NK-92 treated with Interleukin-12 subunit alpha and Interleukin-12 subunit beta, amount 100 ng/mL, for 24 hours (cell line): ENCODE measurements at places on chromosomes 1 and 21.

DNA sequence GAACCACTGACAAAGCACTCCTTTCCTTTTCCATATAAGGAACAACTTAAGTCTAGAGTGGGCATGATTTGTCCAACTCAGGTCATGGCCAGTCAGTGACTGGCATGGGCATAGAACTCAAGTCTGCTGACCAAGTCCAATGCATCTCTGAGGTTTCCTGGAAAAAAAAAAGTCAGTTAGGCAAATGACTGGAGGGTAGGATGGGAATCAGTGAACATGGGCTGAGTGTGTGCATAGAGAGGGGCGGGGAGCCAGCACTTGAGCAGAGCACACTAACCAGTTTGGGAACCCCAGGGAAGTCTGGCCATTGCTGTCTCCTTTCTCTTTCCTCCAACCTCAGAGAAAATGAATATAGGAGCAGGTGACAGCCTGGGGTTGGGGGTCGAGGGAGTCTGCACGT lies 53.6 kb upstream of the FMOD start:
- no peak for DNase-seq

- DNase-seq: no peak
Measured at GRCh38 chr1:226920446-226920894, 19.6 kb upstream of the COQ8A start.

GRCh38 chr1:51941528-51941927 lies 49.0 kb downstream of the RAB3B start:
- no peak for DNase-seq

- peak; percentile 61 for DNase-seq
Measured at GRCh38 chr21:38126666-38127303, 130.0 kb upstream of the KCNJ15 start.
